ENCODE measurements at places on chromosomes 4 and X.

DNA sequence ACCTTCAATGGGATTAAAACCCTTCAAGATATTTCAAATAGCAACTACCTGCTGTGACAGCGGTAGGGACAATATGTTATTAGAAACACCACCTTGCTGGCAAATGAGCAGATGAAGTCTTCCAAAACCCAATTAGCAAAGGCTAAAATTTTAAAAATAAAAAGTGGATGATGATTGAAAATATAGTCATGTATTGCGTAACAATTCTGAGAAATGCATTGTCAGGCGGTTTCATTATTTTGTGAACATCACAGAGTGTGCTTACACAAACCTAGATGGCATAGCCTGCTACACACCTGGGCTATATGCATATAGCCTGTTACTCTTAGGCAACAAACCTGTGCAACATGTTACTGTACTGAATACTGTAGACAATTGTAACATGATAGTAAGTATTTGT lies 91.2 kb upstream of the ANXA3 start:
- no peak for DNase-seq

- DNase-seq = no peak
These were observed 5.9 kb downstream of the UGDH start for GRCh38 chr4:39521253-39521919.

GRCh38 chr4:115529126-115529525 lies 415.7 kb upstream of the NDST4 start:
- no peak for DNase-seq

DNA sequence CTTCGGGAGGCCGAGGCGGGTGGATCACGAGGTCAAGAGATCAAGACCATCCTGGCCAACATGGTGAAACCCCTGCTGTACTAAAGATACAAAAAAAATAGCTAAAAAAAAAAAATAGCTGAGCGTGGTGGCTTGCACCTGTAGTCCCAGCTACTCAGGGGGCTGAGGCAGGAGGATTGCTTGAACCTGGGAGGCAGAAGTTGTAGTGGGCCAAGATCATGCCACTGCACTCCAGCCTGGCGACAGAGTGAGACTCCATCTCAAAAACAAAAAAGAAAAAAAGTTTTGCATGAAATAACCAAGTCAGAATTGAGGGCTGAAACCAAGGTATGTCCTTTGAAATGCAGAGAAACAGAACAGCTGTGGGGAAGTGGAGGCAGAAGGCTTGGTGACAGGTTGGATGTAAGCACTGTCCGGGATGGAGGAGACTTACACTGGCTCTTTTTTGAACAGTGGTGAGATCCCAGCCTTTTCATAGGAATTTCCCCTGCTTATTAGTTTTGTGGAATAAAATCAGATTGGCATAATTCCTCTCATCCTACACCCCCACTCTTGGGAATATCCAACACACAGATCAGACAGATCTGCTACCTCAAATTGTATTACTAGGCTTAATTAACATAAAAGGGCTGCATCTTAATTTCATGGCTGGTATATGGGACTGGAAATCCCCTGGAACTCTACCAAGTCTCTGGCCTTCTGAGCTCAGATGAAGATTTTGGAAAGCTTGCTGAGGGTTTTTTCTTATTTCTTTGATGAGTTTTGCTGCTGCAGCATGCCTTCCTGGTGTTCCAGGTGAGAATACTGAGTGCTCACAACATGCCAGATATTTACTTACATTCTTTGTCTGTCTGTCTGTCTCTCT lies 18.8 kb upstream of the C4orf36 start:
- no peak for DNase-seq

- no peak for DNase-seq
These were observed 328.6 kb upstream of the F9 start for GRCh38 chrX:139201924-139202323.

DNA sequence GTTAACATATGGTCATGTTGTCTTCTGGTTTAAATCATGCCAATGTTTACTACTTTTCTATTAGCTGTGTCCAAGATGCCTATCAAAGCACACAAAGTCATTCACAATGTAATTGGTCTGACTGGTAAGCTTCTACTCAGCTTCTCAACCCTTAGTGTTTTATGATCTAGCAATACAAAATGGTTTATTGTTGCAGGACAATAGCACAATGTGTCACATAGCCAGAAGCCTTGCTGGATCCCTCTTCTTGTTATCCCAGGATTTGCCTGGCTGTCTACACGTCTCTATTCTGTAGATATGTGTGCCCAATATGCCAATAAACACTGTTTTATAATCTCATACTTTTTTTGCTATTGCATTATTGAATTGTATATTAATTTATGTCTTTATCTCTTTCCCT lies 1111.0 kb upstream of the AGA start:
- no peak for DNase-seq

Measured in NCI-H524 treated with DMSO at 0.1 percent for 48 hours (cell line).